ENCODE measurements at places on chromosomes 5 and 9. TPM values are rescaled to one million over a fixed set of nuclear protein-coding genes. Genes with fewer than 3 reads are reported as not detected.

The ARRDC1 gene
- 28.7 TPM for total RNA-seq

The CD274 gene
- total RNA-seq: 0.31 TPM

The SLC6A7 gene
- total RNA-seq: not detected

The IFNK gene
- total RNA-seq: not detected

The OR13C5 gene
- total RNA-seq: not detected

The TUBB4B gene
- total RNA-seq: 136 TPM

The TLR4 gene
- total RNA-seq: 28.9 TPM

The NRG2 gene
- total RNA-seq: 1.5 TPM

The SLC6A18 gene
- total RNA-seq: not detected

The TCF7 gene
- 0.57 TPM for total RNA-seq

GRCh38 chr5:36944024-36944423, 67.5 kb downstream of the NIPBL start:
- no peak for DNase-seq

DNA sequence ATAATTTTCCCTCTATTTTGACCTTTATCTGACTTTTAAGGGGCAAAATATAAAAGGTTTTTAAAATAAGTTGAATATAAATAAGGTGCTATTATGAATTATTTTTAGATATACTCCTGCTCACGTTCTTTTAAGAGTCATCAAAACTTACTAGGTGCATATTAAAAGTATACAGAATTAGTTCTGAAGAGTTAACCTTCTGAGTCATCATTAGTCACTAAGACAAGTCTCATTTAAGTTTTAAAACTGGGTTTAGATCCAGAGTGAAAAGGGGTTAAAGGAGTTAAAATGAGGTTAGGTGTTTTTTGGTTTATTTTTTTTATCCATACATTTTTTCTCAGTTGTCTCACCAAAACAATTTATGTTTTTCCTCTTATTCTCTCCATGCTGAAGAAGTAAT, 41.7 kb downstream of the SMIM15 start:
- DNase-seq: no peak

DNA sequence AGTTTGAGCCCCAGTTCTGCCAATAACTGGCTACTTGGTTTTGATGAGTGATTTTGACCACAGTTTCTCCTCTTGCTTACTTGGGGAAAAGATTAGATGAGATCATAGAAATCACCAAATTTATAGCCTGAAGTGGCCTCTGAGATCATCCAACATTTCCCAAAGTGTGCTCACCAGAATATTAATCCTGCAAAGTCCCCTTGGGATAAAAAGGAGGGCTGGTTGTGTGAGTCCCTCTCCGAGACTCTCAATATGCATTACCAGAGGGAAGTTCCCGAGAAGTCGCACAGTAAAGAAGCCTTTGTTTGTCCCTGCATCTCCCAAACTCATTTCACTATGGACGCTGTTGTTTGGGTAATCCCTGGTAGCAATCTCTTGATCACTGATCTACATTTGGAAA, 88.4 kb upstream of the ADRA1B start:
- no peak for DNase-seq

- no peak for DNase-seq
Measured at GRCh38 chr5:44506561-44506960, 117.3 kb upstream of the FGF10 start.

GRCh38 chr5:12570688-12571087, 666.4 kb upstream of the CTNND2 start:
- DNase-seq: no peak

DNA sequence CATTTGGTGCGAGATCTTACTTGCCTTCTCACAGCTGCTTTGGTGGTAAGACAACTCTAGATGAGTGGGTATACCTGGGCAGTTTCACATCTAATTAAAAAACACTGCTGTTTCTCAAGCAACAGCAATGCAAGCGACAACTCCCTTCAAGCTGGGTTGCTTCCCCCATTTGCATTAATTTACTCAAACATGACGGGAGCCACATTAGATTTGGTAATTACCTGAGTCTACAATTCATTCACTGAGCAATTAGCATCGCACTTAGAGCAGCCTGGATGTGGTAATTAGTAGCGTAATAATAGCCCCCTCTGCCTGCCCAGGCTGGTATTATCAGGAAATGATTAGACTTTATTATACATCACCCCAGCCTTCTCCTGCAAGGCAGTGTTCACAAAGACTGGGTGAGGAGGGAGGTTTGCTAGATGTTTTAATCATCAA, 73.4 kb downstream of the FBXO38 start:
- DNase-seq: no peak

DNA sequence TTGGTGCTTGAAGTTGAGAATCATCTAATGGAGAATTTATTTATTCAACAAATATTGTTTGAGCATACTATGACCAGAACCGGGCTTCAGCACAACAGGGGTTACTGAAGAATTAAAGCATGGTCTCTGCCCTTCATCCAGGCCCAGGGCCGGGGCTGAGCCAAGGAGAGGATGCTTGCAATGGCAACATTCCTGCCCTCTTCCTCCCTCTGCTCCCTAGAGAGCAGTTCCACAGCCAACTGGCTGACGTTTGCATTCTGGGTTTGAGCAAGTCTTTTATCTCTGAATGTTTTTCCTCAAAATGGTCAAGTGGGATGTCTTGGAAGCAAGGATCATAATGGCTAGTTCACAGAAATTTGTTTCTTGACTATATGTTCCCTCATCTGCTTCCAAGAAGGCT, 80.7 kb downstream of the GLDC start:
- DNase-seq: no peak

DNA sequence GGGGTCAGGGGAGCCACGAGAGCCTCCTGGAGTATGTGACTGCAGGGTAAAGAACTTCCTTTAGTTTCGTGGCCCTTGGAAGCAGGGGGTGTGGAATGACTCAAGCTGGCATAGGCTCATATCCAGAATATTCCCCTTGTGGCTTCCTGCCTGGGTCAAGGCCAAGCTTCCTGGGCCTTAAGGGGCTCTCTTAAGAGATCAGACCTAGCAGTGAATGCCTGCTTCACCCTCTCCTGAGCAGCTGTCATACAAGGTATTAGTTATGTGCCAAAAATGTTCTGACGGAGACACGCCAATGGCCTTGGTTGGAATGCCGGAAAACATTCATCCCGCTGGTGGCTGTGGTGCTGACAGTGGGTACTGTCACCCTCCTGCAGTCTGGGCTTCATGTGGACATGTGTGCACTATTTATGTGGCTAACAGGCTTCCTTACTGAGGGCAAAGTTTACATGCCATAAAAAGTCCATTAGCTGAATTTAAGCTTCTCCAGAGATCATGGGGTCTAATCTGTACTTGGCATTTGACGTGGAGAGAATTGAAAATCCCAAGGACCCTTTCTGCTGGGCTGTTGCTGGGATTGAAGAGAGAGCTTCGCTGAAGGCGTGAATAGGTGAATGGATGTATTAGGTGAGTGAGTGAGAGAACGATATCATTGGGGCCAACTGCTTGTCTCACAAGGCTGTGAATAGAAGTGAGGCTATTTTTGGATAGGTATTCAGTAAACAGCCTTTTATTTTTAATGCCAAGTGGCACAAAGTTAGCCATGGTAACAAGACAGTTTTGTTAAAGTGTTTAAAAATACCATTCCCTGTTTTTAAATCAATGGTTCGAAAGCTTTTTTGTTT, 156.8 kb downstream of the MACROH2A1 start:
- peak; percentile 67 for DNase-seq

DNA sequence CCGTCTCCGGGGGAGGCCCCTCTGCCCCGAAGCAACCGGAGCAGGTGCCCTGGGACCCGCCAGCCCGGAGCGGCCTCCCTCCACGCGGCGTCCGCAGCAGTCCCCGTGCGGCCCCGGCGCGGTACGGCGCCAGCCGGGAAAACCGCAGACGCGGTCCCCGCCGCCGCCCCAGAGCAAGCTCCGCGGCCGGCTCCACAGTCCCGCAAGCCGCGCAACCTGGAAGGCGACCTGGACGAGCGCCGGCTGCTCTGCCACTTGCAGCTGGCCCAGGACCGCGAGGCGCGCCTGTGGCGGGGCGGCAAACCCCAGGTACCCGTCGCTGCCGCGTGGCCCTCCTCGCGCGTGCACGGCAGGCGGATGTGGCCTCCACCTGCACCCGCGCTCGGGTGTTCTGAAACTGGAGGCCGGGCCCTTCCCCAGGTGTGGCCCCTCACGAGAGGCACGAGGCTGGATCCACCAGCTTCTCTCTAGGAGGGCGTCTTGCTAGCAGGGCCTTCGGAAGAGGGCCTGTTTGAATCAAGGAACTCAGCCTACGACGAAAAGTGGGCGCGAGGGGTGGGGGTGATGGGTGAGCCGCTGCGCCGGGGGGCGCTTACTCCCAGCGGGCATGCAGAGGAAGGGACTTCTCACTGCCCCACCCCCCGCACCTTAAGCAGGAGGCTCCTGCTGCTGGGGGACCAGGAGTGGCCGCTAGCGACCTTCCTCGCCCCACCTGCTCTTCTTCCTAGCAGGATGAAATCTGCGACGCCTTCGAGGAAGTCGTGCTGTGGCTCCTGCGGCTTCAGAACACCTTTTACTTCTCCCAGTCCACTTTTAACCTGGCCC, 602 bp downstream of the CCNI2 start:
- DNase-seq: no peak

- no peak for DNase-seq
Measured at GRCh38 chr9:33458444-33458843, 11.1 kb upstream of the AQP3 start.

GRCh38 chr9:134366223-134367031, 40.2 kb downstream of the RXRA start:
- DNase-seq: peak; percentile 96

DNA sequence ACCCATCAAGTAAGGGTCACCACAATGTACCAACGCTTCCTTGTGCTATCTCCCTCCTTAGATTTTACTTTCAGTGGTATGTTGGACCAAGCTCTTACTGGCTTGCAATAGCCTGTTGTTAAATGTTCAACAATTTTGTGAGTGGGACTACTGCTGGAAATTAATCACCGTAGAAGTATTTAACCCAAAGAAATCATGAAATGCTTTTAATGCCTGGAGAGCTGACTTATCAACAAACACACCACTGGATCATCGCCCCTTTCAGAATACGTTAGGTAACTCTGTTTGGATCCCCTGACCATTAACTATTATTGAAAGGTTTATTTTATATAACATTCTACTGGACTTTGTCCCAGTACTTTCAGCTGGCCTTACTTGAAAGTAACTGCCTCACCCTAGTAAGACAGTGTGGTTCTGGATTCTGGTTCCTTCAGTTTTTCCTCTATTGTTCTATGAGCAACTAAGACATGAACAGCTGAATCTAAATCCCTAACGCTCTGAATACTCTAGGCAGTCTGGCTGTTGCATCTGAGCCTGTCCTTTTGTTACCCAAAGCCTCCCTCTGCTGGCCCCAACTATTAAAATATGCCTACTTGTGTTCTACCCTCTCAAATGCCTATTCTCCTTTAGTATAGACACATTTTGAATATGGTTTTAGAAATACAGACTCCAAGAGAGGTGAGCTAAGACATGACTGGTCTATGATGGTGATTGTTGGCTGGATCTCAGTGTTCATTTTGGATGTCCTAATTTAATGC, 1203.4 kb upstream of the DMAC1 start:
- no peak for DNase-seq

DNA sequence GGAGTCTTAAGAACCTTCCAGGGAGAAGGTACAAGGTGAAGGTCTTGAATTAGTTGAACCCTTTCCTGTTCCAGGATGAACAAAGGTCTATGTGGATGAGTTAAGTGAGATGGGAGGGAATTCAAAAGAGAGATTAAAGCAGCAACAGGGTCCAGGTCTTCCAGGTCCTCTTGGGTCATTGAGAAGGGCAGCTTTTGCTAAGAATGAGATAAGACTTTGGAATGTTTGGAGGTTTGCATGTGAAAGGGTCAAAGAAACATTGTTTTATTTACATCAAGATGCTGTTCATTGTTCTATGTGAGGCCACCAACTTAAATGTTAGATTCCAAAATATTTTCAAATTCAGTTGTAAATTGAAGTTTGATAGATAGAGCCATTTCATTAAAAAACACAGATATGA, 463.9 kb downstream of the ANXA1 start:
- DNase-seq: no peak

- DNase-seq: no peak
Measured at GRCh38 chr5:1793966-1794900, 5.4 kb downstream of the MRPL36 start.

- no peak for DNase-seq
Measured at GRCh38 chr9:138059196-138059595, 181.6 kb downstream of the CACNA1B start.

- DNase-seq: no peak
Measured at GRCh38 chr9:122939601-122940000, 1.2 kb upstream of the RABGAP1 start.

DNA sequence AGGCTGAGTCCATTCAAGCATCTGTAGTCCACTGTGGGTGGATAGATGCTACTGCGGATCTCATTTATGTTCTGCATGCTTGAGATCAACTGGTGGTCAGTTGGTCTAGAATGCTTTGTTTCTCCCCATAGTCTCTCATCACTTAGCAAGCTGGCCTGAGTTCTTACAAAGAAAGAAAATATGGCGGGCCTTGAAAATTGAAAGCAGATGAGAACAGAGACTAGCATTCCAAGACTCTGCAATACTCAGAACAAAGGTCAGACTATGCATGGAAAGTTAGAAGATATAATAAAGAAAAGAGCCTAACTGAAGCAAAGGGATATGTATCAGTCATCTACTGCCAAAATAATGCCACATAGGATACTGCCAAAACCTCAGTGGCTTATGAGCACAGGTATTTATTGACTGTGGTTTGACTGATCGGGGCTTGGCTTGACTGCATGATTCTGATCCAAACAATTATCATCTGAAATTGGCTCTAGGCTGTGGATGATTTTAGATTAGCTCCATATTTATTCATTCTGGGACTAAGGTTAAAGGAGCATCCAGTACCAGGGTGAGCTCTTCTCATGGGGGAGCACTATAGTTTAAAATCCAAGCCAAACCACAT, 258.9 kb downstream of the TAF11L14 start:
- DNase-seq: no peak

- DNase-seq: no peak
Measured at GRCh38 chr5:56329652-56330051, 96.5 kb upstream of the ANKRD55 start.

- peak; percentile 78 for DNase-seq
Measured at GRCh38 chr5:179257176-179257682, 88.0 kb downstream of the ADAMTS2 start.

GRCh38 chr5:147551677-147552076, 41.8 kb upstream of the DPYSL3 start:
- DNase-seq: no peak

DNA sequence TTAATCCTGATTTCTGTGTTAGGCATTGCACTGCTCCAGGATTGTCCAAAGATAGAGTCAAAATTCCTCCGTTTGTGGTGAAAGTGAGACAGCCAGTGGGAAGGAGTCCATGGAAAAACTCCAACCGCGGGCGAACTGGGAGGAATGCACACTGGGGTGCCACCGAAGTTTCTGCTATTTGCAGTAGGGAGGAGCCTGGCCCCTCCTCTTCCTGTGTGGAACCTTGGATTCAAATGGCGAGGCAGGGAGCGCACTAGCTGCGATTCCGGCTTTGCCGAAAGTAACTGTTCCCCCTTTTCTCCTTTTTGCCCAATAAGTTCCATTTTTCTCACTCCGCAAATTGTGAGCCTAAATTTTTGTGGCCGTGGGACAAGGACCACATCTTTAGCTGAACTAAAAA, 9.3 kb downstream of the BAAT start:
- DNase-seq: no peak

Data from osteocyte (in vitro differentiated cells).